ENCODE measurements at places on chromosomes 11 and 22. TPM values are rescaled to one million over a fixed set of nuclear protein-coding genes. Genes with fewer than 3 reads are reported as not detected.

The PTPRCAP gene
- 117 TPM for total RNA-seq

The TEX54 gene
- not detected for total RNA-seq

The CYP2R1 gene
- total RNA-seq: 9.9 TPM

The HOATZ gene
- not detected for total RNA-seq

The CRYBA4 gene
- not detected for total RNA-seq

The ZNF280B gene
- total RNA-seq: 2.9 TPM

The ZNF214 gene
- total RNA-seq: not detected

The BLID gene
- total RNA-seq: not detected

The BIRC3 gene
- total RNA-seq: 76.6 TPM

The GRK3 gene
- 27.6 TPM for total RNA-seq

The SCUBE2 gene
- not detected for total RNA-seq

The C11orf87 gene
- not detected for total RNA-seq

The OR2AG1 gene
- not detected for total RNA-seq

DNA sequence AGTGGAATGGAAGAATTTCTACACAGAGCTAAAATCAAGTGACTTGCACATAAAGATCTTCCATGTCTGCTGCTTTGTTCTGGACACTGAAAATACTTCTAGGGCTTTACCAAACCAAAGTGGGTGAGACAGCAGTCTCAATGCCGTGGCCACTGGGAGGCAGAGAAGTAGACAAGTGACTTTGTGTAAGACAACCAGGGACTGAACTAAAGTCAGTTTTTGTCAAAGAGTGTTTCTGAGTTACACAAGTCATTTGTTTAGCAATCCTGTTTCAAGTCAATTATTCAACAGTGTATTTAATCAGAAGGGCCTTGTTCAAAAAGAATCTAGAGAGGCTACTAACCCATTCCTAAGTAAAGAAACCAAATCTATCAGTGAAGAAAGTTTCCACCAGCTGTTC, 46.6 kb downstream of the TCP11L1 start:
- DNase-seq: no peak

GRCh38 chr22:41933411-41934177, 7.0 kb upstream of the TNFRSF13C start:
- DNase-seq: no peak

GRCh38 chr22:30159561-30160353, 79.5 kb downstream of the HORMAD2 start:
- DNase-seq: no peak

DNA sequence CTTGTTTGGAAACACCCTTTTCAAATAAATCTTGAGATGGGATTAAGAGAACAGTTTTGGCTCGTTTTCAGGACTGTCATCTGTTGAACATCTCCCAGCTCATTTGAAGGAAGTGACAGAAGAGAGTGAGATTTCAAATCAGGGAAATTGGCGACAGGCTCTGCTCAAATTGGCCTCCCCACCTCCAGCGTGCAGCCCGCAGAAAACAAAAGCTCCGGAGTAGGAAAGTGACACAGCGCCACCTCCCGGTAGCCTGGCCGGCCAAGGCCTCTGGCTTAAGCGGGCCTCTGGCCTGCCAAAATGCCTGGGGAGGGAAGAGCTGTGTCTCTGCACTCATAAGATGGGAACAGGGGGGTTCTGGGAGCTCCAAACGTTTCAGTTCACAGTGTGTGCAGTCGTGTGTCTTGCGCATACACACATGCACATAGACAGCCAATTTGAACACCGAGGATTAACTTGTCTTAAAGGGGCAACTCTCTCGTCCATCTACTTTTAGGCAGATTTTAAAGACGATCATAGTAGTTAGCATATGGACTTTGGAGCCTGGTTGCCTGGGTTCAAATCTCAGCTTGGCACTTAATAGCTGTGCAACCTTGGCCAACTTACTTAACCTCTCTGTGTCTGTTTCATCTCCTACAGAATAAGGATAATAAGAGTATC, 132.7 kb upstream of the RCN1 start:
- peak; percentile 60 for DNase-seq

GRCh38 chr11:69594481-69594880, 46.5 kb upstream of the CCND1 start:
- DNase-seq: no peak

- DNase-seq: no peak
These were observed 22.8 kb downstream of the BRSK2 start for GRCh38 chr11:1412377-1413095.

- DNase-seq: no peak
These were observed 31.3 kb upstream of the DRD2 start for GRCh38 chr11:113506461-113506860.

DNA sequence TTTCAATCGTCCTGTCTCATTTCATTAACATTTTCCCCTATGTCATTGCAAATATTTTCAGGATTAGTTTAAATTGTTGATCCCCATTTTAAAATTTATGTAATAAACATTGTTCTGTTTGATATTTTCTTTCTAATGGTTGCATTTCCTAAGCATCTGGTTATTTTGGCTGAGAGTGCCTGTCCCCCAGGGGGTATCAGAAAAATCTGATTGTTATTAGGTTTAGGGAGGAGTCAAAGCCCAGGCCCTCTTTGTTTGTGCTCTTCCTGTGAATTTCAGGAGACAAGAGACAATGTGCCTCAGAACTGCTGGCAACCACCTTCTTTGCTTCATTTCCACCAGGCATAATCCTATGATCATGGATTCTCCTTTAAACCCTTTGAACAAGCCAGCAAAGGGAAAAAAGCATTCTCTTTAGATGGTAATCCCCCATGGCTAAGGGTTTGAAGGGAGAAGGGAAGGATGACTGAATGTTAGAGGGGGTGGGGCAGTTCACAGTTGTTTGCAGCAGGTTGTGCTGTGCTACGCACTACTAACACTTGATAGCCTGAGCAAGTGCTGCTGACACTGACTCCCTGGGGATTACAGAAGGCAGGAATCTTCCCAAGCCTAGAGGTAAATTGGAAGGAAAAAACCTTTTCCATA, 462.4 kb upstream of the LRRC4C start:
- no peak for DNase-seq

DNA sequence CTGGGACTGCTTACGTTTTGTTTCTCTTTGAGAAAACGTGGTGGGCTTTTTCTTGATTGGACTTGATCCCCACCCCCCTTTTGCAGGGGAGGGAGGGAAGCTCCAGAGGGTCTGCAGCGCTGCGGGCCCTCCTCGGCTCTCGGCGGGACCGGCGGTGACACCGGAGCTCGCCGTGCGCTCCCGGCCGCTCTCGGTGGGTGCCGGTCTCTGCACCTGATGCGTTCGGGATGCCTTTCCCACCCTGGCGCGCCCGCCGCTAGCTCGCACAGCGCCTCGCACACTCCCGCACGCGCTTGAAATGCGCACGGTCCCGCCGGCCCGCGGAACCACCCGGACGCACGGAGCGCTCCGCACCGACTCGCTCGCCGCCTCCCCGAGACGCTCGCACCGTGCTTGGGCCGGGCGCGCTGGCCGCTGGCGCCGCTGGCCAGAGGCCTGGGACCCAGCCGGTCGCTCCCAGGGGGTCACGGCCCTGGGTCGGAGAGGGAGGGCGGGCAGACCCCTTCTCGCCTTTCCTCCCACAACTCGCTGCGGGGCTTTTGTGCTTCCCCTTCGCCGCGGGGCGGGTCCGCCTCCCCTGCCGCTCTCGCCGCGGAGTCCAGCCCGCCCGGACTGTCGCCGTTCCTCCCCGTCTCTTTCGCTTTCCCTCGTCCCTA, 1.0 kb downstream of the ZBTB16 start:
- DNase-seq: peak; percentile 31

GRCh38 chr11:12003336-12003735, 5.1 kb downstream of the DKK3 start:
- no peak for DNase-seq

- peak; percentile 56 for DNase-seq
These were observed 321.0 kb downstream of the NTM start for GRCh38 chr11:131691181-131692041.

- DNase-seq: peak; percentile 37
These were observed 8.1 kb downstream of the FBXO7 start for GRCh38 chr22:32482708-32483107.

- peak; percentile 61 for DNase-seq
These were observed 18.5 kb upstream of the FEZ1 start for GRCh38 chr11:125514336-125515101.

- DNase-seq: no peak
These were observed 848 bp downstream of the HEPN1 start for GRCh38 chr11:124919898-124920297.

DNA sequence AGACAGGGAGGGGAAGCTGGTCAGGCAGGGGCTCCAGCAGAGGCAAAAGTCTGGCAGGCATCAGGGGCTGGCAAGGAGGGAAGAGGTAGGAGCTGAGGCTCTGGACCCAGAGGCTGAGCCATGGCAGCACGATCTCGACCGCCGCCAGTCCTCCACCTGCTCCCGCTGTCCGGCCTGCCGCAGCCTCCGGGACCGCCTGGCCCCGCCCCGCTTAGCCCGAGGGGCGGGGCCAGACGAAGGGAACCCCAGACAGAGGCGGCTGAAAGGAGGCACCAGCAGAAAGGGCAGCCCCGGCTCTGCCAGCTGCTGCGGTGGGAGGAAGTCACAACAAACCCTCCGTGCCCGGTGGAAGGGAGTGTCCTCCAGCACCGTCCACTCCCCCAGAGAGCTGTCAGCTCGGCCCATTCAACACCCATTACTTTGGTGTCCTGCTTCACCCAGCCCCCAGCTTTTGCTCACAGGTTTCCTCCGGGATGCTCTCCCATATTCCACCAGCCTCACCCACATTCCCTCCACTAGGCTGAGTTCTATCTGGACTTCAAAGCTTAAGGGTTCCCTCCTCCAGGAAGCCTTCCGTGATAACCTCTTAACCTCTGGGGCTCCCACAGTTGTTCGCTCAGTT, at the start of gene MFNG:
Gene MFNG, minus strand, starts transcription at position 161 of the 622 bp plus-strand sequence. CDS start 207 bp downstream, outside the sequence.
- DNase-seq: peak; percentile 83

DNA sequence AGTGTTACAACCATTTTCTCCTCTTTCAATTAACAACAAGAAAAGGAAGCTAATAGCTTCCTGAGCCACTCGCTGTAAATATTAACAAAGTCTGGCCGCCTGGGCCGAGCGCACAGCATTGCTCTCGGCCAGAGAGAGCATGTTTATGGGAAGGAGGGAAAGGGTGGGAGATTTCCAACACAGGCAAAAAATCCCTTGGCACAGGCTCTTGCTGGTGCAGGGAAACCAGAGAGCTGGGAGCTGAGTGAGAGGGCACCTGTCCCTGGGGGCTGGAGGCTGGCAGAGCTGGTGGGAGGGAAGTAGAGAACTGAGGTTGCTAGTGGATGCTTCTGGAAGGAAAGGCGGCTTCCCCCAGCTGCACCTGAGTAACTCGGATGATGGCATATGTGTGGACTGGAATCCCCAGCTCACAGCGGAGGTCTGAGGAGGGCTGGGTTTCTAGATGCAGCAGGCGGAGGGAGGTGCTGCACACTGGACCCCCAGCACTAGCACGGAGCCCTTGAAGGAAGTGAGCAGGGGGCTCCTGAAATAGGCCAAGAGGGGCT, 59.6 kb downstream of the FLRT1 start:
- DNase-seq: no peak

DNA sequence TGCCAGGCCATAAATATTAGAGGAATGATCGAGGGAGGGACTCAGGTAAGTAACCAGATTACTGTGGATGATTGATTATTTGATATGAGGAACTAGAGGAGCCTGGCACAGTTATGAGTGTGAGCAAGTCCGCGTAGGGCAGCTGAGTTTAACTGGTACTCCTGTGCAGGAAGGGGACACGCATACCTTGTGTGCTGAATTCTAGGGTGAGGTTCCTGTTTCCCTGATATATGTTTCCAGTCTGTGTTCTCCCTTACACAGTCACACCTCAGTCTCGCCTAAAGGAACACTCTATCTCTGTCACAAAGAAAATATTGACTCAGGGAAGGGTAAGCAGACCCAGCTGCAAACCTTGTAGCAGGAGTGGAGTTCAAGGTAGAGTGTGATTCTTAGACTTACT, 17.4 kb downstream of the SGSM3 start:
- DNase-seq: no peak

- no peak for DNase-seq
These were observed 14.2 kb downstream of the MOB2 start for GRCh38 chr11:1472180-1473005.
